ENCODE measurements at places on chromosomes 7 and 10.

GRCh38 chr7:77989981-77990566 is 191.5 kb downstream of the PHTF2 start:
- no peak for DNase-seq

GRCh38 chr7:110095372-110096052 is 995.4 kb upstream of the LRRN3 start:
- no peak for DNase-seq

GRCh38 chr10:109270173-109270572 is 653.1 kb downstream of the XPNPEP1 start:
- DNase-seq, result no peak

GRCh38 chr7:47521816-47522561 is 59.9 kb downstream of the TNS3 start:
- no peak for DNase-seq

- no peak for DNase-seq
Observed at GRCh38 chr7:102836977-102837376, 75.8 kb upstream of the LRRC17 start.

DNA sequence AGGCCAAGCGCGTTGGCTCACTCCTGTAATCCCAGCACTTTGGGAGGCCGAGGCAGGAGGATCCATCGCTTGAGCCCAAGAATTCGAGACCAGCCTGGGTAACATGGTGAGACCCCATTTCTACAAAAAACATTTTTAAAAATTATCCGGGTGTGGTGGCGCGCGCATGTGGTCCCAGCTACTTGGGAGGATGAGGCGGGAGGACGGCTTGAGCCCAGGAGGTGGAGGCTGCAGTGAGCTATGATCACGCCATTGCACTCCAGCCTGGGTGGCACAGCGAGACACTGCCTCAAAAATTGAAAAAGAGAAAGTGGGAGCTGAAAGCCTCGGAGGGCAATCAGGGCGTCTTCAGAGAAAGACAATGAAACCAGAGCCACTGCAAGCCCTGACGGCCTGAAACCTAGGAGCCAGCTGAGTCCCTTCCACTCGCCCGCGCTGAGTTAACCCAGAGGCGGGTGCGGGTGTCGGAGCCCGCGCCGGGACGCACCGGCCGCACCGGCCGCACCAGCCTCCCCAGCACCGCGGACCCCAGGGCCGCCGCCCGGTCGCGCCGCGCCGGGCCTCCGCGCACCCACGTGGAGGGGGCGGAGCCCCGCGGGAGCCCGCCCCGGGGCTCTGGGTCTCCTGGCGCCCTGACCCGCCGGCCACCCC is 22.4 kb downstream of the ZFAND2A start:
- DNase-seq, result no peak

DNA sequence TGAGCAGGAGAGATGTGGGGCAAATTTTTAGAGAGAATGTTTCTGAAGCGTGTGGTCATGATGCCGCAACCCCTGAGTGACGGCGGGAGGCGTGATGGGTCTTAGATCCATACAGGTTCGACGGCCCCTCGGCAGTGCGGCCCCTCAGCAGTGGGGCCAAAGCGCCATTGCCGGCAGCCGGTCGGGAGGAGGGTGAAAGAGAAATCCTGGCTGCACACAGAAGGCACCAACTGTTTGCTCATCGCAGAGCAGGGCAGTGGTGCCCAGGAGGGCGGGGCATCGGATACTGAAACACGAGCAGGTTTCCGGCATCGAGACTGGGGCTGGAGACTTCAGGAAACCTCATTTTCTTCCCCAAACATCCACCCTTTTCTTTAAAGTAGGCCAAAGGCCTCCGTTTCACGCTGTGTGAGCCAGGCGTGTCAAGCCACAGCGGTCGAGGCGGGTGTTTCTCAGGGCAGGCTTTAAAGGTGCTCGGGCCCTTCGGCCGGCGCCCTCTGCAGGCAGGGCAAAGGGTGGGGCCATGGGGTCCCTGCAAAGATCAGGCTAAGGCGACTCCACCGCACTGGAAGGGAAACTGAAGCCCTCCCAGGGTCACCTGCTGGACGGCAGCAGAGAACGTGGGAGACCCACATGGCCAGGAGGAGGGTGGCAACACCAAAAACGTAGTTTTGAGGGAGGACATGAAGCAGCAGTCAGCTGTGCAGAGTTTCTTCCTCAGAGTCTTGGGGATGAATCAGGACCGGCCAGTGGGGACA is 42.0 kb upstream of the PPP2R2D start:
- DNase-seq, result no peak

DNA sequence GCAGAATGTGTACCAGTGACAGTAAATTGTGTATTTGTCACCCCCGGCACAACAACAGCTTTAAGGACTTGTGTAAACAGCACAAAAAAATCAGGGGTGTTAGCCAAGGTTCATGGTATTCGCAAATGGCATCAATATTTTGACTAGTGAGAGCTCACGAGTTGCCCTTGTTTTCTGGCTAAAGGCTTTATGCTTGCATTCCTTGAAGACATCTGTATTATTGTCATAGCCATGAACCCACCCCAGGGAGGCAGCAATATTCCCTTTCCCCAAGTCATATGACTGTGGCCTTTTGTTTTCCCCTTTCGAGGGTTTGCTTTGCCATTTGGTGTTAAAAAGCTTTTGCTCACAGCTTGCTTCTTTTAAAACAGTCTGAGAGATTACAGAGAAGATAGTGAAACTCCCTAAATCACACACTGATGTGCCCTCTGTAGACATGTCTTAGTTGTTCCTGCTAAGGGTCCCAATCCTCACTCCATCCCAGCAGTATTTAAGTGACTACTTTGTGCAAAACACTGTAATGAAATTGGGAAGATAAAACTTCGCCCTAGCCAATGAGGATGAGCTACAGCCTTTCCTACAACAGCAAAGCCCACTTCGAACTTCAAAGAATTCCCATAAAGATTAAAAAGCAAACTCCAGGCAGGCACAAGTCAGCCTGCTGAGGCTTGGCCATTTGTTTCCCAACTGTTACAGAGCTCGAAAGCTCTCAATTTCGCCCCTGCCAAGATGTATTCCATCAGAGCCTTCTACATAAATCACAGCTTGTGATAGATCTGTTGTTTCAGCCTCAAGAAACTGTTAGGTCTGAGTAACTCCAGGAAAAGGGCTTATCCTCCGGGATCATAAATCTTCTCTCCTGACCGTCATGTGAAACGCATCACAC is 172.3 kb downstream of the ADAM12 start:
- DNase-seq, result no peak

- peak; percentile 45 for DNase-seq
Observed at GRCh38 chr7:26198133-26198780, 2.3 kb downstream of the HNRNPA2B1 start.

DNA sequence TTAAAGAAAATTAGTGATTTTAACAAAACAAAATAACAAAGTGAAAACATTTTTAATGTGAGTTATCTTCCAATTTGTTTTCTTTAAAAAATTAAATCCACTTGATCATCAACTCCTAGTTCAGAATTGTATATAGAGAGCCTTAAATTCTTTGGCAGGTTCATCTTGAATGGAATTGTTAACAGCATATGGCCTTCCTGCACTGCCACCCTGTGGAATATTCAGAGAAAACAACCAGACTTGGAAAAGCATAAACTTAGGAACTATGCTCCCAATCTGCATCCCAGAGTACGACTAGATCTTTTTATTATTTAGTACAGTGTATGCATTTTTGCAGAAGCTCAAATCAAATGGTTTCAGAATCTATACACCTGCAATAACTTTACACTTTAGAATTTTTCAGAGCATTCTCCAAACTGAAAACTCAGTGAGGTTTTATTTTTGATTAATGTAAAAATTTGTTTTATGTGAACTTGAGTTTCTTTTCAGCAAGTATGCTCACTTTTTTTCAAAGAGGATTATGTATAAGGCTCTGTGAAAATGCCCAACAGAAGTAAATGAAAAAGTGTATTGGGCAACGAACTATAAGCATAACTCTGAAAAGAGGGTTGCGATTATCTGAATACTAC is 44.9 kb upstream of the ANK3 start:
- DNase-seq, result peak; percentile 44

DNA sequence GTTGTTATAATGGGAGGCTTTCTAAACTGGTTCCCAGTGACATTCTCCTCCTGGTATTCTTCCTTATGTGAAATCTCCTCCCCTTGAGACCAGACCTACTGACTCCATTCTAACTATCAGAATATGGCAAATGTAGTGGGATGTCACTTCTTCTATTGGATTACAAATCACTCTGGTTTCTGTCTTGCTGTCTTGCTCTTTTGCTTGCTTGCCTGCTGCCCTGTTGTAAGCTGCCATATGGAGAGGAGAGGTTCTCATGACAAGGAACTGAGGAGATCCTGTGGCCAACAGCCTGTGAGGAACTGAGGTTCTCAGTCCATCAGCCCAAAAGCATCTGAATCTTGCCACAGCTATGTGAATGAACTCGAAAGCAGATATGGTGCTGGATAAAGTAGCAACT is 4.7 kb upstream of the NRCAM start:
- peak; percentile 73 for DNase-seq

GRCh38 chr10:71899665-71900412 is 48.8 kb upstream of the PSAP start:
- no peak for DNase-seq

DNA sequence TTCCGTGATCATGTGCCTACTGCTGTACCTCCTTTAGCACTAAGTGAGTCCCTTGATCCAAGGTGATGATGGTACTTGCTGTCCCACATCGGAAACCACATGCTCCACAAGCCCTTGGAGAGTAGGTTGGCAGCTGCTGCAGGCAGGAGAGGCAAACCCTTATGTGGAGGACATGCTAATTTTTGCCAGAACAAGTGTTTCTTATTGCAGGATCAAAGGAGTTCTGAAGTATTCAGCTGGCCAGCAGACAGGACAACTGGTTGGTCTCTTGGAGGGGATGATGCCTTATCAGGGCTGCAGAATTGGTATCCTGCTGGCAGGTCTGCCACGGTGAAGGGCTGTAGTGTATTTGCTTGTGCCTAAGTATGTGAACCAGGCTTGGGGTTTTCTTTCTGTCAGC is 36.8 kb downstream of the NACAD start:
- no peak for DNase-seq

DNA sequence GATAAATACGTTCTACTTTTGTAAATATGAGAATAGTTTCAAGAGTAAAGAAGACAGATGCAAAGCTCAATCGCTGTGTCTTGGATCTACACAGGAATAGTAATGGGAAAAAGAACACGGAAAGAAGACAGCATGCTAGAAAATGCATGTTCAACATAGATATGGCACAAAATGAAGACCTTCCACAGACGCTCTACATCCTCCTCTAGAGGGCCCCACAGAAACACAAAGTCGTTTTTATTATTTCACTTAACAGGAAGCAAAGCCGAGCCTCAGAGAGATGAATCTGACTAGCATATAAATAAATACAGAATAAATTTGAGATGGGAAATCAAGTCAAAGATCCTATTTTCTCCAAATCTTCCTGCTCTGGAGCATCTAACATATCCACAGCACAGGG is 292.6 kb downstream of the PARD3 start:
- DNase-seq, result peak; percentile 42

GRCh38 chr10:63313066-63313717 is 152.6 kb downstream of the JMJD1C start:
- no peak for DNase-seq

- DNase-seq, result no peak
Observed at GRCh38 chr7:156082048-156083040, 270.1 kb upstream of the SHH start.

GRCh38 chr10:4301291-4302045 is 516.5 kb upstream of the KLF6 start:
- no peak for DNase-seq

- DNase-seq, result no peak
Observed at GRCh38 chr10:102718220-102718619, 3.8 kb downstream of the SFXN2 start.

GRCh38 chr7:20558963-20559716 is 56.3 kb upstream of the ABCB5 start:
- DNase-seq, result no peak

GRCh38 chr7:30562498-30562897 is 32.2 kb upstream of the GARS1 start:
- DNase-seq, result no peak

- DNase-seq, result no peak
Observed at GRCh38 chr10:1173091-1173490, 116.9 kb downstream of the WDR37 start.

GRCh38 chr10:34854147-34854601 is 39.1 kb upstream of the PARD3 start:
- peak; percentile 59 for DNase-seq

GRCh38 chr10:17122726-17123661 is 6.6 kb downstream of the CUBN start:
- no peak for DNase-seq

DNA sequence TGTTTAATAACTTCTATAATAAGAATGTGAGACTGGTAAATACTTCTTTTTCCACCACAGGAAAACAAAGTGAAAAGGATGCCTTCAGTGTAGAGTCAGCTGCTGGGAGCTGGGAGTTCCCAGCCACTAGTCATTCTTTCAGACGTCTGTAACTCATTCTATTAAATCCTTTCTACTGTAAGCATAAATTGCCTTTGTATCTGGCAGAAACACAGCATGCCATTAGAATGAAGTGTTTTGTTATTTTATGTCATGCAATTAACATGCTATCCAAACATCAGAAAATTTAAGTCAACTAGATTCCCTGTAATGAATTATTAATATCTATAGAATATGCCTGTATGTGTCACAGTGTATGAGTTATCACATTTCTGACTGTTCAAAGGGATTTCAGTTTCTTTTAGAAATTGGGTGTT is 14.3 kb downstream of the BPGM start:
- no peak for DNase-seq

GRCh38 chr10:48399551-48399950 is 93.1 kb downstream of the MAPK8 start:
- DNase-seq, result no peak

GRCh38 chr10:102677331-102678067 is 33.2 kb downstream of the TRIM8 start:
- no peak for DNase-seq

DNA sequence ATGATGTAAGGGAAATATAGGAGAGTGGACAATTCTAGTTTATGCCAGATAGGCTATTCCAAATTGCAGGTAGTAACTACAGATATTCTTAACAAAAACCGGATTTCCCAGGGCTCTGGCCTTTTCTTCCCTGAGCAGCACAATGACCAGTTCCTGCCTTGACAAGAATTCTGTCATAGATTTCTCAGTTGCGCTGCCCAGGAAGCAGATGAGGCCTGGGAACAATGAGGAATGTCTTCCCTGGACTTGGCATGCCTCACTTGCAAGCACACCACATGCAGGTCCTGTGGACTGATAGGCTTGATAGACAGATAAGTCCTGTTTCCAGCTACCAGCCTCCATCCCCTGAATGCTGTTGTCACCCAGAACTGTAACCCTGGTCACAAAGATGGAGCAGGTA is 174.5 kb upstream of the PRSS58 start:
- no peak for DNase-seq

- DNase-seq, result no peak
Observed at GRCh38 chr7:51589111-51589510, 272.5 kb upstream of the COBL start.

GRCh38 chr10:57222129-57222528 is 861.1 kb upstream of the ZWINT start:
- DNase-seq, result no peak

GRCh38 chr10:63976538-63976937 is 455.3 kb downstream of the REEP3 start:
- no peak for DNase-seq

DNA sequence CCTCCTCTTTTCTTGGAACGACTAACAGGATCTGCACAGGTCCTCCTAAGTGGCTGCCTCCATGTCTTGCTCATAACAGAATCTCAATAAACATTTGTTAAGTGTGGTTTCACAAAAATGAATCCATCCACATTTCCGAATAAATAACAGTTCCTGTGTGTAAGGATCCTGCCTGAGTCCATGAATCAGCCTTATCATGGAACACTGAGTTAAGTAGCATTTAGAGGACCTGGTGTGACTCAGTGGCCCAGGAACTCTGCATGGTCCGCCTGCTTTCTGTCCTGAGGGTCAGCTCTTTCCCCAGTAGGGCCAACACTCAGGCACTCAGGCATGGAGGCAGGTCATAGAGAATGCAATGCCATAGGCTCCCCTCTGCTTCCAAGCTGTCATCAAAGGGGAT is 15.8 kb upstream of the C10orf90 start:
- no peak for DNase-seq

All from NCI-H1694 (cell line).